Hindlimb muscle (tissue), 1 donor: ENCODE measurements at places on chromosomes 7 and 10.
A peak's percentile ranks its signal among the peaks of the same experiment; 100 is the strongest.

DNA sequence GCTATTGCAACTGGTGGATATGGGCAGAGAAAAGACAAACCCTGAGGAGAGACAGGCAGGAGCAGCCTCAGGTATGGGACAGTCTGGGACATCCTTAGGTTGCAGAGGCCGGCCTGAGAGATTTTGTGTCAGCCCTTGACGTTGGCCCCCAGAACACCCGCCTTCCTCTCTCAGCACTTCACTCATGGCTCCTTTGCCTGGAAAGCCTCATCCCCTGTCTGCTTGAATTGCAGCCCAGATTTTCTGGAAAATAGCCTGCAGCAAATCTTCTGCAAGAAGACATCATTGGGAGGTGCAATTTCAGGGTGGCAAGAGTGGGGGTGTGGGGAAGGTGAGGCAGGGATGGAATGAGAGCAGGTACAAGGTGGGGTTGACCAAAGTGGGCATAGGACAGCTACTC is 2.2 kb upstream of the FRMD4A start:
- DNase-seq = peak; percentile 22

GRCh38 chr10:115432188-115432819 is 339.1 kb downstream of the ATRNL1 start:
- DNase-seq = no peak

GRCh38 chr7:45390180-45390579 is 184.0 kb upstream of the ADCY1 start:
- DNase-seq = no peak

- no peak for DNase-seq
Measured at GRCh38 chr10:12684784-12685183, 316.7 kb downstream of the CCDC3 start.

GRCh38 chr7:25503306-25503705 is 275.0 kb upstream of the NPVF start:
- DNase-seq = peak; percentile 47

DNA sequence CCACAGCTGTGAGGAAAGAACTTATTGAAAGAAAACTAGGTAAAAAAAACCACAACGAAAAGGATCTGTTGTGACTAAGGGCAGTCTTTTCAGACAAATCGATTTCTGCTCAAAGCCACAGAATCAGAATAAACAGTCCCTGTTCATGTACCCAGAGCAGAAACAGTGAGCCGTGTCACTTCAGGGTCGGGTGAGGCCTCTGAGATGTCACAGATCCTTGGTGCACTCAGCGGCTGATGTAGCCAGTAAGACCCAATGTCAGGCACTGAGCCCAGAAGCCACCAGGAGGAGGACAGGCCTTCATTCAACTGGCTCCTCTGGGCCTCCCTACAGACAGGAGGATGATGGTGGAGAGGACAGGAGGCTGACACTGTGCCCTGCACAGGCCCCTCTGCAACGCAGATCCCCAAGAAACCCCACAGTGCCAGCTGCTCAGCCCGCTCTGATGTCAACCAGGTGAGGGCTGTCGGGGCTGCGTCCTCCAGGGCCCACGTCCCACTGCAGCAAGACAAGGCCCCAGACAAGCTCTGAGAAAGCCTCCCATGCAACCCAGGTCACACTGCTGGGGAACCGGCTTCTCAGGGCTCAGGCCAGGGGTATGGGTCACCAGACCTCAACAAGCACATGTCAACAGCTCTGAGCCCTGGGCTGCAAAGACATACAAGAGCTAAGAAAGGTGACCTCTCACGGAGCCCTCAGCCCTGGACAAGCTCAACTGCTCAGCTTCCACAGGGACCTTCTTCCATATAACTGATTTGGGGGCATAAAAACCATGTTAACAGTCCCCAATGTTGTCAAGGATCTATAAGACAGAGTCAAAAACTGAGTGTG is 190.6 kb downstream of the PARD3 start:
- DNase-seq = no peak
